ENCODE measurements at places on chromosomes 16 and 17. TPM values are rescaled to one million over a fixed set of nuclear protein-coding genes. Genes with fewer than 3 reads are reported as not detected.

DNA sequence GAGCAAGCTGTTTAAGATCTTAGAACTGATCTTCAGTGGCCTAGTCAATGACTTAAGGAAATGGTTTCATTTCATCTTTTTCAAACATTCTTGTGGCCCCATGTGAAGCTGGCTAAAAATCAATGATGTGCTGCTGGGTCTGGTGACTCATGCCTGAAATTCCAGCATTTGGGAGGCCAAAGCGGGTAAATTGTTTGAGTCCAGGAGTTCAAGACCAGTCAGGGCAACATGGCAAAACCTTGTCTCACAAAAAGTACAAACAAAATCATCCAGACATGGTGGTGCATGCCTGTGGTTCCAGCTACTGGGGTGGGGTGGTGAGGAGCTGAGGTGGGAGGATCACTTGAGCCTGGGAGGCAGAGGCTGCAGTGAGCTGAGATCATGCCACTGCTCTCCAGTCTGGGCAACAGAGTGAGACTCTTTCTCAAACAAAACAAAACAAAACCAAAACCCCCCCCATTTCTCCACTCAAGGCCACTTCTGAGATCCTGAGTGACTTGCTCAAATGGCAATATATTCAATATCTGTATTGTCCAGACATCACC lies 17.4 kb upstream of the COL1A1 start:
- no peaks in the 10 kb centered on the region for H3K27me3 ChIP-seq
- H3K4me1 ChIP-seq, result peaks cover 23% of the 10 kb centered on the region
- H3K36me3 ChIP-seq, result no peaks in the 10 kb centered on the region
- no peak overlapping the region for H3K4me3 ChIP-seq

DNA sequence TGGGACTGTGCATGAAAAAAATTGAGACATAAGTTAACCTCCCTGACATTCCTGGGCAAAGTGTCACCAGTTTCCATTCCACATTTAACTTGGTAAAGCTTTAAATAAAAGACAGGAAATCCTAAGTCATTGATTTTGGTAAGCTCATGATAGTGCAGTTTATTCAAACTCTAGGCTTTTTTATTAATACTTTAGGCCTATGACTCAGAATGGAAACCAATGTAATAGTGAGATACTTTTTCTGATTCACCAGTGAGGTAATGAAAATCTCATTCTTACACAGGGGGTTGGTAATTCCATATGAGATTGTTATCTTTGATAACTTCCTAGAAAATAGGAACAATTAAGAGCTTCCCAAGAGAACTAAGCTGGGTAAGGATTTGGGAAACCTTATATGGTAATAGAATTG lies 91.1 kb downstream of the NLK start:
- no peak overlapping the region for H3K4me3 ChIP-seq
- no peak for DNase-seq
- H3K27me3 ChIP-seq, result no peaks in the 10 kb centered on the region
- peaks cover 8% of the 10 kb centered on the region for H3K36me3 ChIP-seq
- no peaks in the 10 kb centered on the region for H3K4me1 ChIP-seq
- no peak overlapping the region for H3K27ac ChIP-seq

CACNG5 gene
- not detected for total RNA-seq

DNA sequence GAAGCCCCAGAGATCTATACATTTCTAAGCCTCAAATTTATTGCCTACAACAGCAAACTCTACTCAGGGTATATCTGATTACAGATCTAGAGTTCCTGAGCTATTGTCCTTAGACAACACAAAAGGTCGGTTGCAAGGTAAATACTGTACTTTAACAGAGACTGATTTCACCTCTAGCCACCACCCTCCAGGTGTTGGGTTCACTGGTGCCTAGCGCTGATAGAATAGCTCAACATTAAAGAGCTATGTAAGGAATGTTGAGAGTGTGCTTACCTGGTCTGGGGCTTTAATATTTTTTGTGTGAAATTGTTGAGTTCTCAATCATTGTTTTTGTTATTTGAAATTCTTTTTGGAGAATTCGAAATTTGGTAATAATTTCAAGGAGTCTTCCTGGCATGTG lies 277.0 kb upstream of the PSMD7 start:
- H3K4me3 ChIP-seq, result no peak overlapping the region
- no peak overlapping the region for H3K27ac ChIP-seq
- no peaks in the 10 kb centered on the region for H3K4me1 ChIP-seq
- DNase-seq, result no peak

- H3K36me3 ChIP-seq, result peaks cover 15% of the 10 kb centered on the region
- H3K4me1 ChIP-seq, result peaks cover 14% of the 10 kb centered on the region
- H3K27me3 ChIP-seq, result no peaks in the 10 kb centered on the region
- H3K27ac ChIP-seq, result no peak overlapping the region
These were observed 129.4 kb downstream of the ZNF778 start for GRCh38 chr16:89346869-89347268.

All from heart left ventricle (tissue), 16 donors.